ENCODE measurements at places on chromosomes 11 and 22.
A peak's percentile ranks its signal among the peaks of the same experiment; 100 is the strongest.

DNA sequence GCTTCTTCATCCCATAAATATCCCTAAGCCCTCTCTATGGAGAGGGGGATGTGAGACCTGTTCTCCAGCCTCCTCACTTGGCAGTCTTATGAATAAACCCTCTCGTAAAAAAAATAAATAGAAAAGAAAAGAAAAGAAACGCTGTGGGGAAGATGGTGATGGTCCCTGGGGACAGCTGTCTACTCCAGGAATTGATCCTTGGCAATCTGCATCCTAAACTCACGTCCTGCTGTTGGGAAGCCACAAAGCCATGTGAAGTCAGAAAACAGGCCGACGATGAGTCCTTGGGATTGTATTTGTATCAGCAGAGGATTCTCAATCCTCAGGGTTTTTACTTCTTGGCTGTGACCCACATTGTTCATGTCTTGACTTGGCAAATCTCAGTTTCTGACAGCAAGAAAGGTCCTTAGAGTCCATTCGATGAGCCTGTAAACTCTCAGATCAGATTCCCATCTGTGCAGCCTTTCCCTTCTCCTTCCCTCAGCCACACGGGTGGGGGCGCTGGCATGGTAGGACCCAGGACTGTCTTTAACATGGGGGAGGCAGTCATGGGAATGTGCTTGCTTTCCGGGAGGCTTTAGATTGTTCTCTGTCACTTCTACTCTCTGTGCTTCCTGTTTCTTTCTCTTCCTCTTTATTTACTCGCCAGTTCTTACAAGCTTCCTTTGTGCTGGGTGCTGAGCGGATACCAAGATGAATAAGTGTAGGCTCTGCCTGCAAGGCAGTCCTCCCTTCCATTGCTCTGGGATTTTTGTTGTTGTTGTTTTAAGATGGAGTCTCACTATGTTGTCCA, 24.9 kb downstream of the TCP11L1 start:
- no peak for DNase-seq

- DNase-seq: no peak
Measured at GRCh38 chr11:132101881-132102280, 731.5 kb downstream of the NTM start.

GRCh38 chr11:64198511-64198910, 8.0 kb upstream of the FERMT3 start:
- DNase-seq: no peak

DNA sequence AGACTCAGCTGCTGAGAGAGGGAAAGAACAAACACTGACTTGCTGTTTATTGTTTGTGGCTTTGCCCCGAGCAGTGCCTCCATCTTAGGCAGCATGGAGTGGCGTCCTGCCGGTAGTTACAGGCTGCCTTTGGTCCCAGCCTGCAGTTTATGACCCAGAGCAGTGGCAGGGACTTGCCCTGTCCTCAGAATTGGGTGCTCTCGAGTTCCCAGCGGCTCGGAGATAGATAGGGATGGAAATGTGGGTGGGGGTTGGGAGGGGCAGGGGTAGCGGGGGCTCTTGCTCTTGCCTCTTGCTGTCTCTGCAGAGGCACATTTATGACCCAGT, 3.1 kb downstream of the ALX4 start:
- DNase-seq: no peak

DNA sequence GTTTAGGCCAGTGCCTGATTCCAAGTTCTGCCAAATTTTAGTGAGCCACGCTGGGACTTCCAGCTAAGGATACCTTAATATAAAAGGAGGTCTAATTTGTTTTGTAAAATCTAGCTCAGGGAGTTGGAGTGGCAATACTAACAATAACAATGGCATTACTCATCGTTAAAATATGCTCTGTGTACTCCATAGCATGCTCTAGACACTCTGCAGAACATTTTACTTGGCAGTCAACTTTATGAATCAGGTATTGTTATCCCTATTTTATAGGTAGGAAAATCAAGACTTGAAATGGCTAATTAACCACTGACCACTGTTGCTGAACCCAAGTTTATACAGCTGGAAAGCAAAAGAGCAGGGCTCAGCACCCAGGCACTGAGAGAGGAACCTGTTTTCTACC, 485.0 kb upstream of the KIRREL3 start:
- DNase-seq: peak; percentile 50

DNA sequence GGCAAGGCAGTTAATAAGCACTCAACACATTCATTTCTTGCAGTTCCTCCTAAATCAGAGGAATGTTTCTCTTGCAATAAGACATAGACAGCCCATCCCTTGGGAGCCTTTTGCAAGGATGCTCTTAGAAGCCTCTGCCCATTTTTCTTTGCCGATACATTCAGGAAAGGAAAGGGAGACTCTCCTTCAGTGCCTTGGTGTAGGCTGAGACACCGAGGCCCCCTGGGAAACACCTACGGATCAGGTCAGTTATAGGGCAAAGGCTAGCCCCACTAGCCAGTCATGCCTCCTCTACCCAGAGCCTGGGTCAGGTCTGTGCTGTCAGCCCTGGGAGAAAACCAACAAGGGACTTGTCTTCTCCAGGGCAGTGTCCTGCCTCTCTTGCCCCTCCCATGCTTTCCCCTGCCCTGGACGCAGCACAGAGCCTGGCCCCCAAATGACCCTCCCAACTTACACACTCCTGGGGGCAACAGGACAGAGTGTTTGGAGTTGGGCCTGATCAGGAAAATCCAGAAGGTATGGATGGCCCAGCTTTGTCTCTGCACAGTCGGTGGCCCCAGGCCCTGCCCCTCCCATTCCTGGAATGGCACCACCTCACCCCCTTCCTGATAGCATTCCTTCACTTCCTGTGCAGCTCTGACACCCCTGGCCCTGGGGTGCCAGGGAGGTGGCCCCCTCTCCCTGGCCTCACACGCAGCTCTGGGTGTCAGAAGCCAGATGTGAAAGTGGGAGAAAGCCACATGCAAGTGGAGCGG, 18.3 kb downstream of the ANKK1 start:
- DNase-seq: no peak

GRCh38 chr11:117519170-117519569, 191.5 kb downstream of the CEP164 start:
- DNase-seq: peak; percentile 83

- no peak for DNase-seq
Measured at GRCh38 chr11:75150879-75151278, at the start of gene SLCO2B1. Gene SLCO2B1 (plus strand): TSS chr11:75151107. CDS start chr11:75151382, 275 bp downstream.

DNA sequence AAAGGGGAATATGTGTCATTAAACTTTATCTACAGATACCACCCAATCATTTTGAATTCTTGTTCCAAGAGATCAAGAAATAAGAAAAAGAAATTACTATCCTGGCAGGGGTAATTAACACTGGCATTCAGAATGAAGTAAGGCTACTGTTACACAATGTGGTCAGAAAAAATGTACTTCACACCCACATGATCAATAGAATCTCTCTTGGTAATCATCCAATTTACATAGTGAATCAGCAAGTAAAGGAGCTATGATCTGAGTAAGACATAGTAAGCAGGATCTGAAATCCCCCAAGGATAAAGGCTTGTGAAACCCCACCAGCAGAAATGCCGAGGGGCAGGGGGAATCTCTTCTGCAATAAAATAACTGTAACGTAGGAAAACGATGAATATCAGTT, 466.5 kb downstream of the FAM181B start:
- DNase-seq: peak; percentile 4

DNA sequence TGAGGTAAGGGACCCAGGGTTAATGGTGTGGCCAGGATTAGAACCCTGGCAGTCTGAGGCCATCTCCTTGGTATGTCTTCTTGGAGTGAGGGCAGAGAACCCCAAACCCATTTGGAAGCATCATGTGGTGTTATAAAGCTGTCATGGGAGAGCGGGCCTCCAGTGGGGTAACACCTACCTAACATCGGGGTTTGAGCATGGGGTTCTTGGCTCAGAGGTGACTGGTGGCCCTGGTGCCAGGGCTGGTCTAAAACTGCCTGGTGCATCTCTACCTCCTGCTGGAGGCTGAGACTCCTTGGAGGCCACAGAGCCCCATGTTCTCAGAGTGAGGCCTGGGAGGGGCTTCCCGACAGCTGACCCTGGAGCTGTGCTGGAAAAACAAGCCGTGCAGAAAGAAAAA, 4.5 kb downstream of the PRDM11 start:
- DNase-seq: no peak

DNA sequence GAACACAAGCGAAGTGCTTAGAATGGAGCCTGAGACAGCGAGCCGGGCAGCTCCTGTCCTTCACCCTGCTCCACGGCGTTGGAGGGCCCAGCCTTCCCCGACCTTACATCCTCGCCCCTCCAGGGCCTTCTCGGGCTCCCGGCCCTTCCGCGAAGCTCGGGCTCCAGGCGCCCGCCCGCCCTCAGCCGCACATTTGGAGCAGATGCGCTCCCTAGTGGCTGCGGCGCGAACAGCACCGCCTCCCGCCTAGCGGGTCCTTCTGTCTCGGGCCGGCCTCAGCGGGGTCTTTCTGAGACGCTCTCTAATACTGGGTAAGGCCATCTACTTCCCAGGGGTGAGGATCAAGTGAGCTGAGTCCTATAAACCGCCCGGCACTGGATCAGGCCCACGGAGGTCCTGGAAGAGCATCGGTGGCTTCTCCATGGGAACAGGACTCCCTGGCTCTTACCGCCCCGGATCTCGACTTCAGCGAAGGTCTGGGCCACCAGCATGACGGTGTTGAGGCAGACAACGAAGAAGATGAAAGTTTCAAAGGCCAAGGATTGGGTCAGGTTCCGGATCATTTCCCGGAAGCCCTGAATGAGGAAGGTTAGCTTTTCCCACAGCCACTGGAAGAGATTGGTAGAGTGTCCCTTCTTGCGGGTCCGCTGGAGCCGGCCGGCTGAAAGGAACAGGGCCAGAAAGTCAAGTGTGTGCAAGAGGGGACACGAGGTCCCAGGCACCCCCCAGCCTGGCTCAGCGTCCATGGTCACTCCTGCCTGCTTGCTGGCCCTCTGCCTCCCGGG, 3.7 kb downstream of the CATSPER1 start:
- DNase-seq: no peak

DNA sequence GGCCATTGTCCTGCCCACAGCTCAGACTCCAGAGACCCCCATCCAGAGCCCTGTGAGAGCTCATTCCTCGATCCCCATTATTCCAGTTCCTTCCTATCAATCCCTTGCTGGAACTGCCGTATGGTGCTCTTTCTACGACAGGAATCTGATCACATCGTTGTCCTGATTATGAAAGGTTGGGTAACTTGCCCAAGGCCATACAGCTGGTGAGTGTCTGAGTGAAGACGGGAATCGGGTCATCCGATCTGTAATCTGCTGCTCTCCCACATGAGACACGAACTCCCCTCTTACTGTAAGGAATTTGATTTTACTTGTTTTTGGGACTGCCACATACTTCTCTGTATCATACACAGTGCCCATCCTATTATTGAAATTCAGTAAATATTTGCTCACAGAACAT, 149.1 kb downstream of the OPCML start:
- no peak for DNase-seq

DNA sequence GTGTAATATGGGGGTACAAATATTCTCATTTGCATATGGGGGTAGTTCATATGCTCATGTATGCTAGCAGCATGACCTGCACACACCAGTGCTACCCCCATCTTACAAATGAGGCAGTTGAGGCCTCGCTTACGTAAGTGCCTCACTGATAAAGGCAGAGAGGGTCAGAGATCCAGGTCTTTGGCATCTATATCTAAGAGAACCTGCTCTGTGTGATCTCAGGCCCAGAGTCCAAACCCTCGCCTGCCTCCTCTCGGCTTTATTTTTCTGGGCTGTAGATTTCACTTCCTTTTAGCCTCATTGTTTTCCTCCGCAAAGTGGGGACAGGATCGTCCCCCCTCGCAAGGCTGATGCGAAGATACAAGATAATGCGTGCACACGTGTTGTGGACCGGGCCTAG, 325.2 kb downstream of the MN1 start:
- DNase-seq: no peak

DNA sequence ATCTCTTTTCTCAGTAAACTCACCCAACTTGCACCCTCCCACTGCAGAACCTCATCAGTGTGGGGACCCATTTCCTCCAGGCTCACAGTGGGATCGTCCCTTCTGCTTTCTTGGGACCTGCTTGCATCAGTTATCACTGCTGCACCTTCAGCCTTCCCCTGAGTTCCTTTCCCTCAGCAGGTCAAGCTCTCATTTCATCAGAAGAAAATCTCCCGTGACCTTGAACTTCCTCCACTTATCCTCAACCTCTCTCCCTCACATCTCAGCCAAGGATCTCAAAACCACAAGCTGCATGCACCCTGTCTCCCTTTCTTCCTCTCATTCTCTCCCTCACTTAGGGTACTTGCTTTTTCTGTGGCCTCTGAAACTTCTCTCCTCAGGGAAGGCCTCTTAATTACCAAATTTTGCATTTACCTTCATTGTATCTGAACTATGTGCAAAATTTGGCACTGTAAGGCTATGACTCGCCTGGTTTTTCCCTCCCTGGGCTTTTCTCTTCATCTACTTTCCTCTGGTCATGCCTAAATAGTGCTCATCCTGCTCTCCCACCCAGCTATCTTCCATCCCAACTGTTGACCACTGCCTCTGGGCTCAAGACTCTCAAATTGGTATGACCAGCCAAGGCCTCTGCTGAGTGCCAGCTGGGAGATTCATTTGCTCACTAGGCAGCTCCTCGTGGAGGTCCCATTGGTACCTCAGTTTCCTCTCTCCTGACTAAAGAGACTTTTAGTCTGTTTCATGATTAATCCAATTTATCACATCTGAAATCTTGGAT, 2.7 kb upstream of the RCE1 start:
- no peak for DNase-seq

GRCh38 chr11:97149741-97150140, 759.9 kb downstream of the JRKL start:
- no peak for DNase-seq

DNA sequence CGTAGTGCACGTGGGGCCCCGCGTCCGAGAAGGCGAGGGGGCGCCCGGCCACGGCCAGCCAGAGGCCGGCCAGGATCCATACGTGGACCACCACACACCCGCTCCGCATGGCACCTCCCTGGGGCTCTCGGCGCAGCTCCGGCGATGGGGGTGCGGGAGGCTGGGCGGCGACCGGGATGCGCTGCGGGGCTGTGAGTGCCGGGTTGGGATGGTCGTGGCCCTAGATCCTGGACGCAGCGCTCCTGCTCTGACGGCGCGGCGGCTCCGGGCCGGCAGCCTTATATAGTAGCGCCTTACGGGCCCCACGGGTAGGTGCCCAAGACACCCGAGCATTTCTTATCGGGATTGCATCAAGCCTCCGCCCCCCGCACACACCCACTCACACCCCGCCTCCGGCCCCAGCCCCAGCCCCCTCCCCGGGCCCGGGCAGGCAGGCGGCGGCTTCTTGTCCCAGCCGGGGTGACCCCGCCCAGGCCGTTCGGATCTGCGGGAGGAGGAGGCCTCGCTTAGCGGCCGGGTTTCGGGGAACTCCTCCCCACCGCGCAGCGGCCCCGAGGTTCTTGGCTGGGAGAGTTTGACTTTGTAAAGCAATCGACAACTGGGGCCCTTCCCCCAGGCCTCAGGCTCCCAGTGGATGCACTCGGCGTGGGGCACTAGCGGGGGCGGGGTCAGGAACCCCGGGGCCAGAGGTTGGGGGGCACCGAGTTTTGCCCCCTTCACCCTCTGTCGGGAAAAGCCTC, at the start of gene FGF19:
FGF19 (minus strand) TSS at position 255 of the 740 bp plus-strand sequence; CDS start at position 109, 146 bp downstream.
- no peak for DNase-seq

GRCh38 chr11:128925250-128925600, 17.4 kb downstream of the TP53AIP1 start:
- DNase-seq: no peak
